ENCODE measurements at places on chromosomes 7 and 10. TPM values are rescaled to one million over a fixed set of nuclear protein-coding genes. Genes with fewer than 3 reads are reported as not detected.
A peak's percentile ranks its signal among the peaks of the same experiment; 100 is the strongest.

CYP2C19 gene
- 6.1 TPM for total RNA-seq

DNA sequence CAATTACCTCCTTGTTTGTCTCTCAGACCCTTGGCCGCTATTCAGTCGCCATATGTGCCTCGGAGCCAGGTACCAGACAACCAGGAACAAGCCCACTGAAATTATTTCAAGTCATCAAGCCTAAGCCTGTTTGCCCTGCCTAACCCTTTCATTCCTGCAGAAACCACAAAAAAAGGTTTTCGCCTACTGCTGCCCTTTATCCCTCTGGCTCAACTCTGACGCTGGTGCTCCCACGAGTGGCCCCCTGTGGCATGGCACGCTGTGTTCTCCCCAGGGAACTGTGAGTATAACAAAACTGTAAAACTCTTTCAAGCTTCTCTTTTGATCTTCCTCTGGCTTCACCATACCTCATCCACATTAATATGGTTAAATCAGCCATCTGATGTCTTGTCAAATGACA lies 215.7 kb upstream of the CDC14C start:
- H3K27ac ChIP-seq = no peak overlapping the region
- no peaks in the 10 kb centered on the region for H3K27me3 ChIP-seq
- DNase-seq = no peak
- no peaks in the 10 kb centered on the region for H3K36me3 ChIP-seq
- H3K4me3 ChIP-seq = no peak overlapping the region

VSTM4 gene
- 14.0 TPM for total RNA-seq

DNA sequence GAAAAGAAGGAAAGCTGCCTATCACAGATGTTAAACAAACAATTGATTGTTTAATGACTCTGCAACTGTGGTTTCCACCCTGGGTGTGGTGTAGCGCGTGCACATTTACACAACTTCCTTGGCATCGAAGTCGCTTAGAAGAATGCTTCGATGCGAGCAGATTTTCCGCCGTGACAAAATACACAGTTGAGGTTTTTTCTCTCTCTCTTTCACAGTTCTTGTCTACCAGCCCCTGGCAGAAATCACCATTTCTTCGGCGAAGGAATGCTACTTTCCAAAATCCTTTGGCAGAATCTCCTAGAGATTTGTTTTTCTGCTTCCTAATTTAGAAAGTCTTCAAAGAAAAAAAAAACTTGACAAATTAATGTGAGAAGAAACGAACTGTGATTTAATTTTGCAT lies 70.7 kb upstream of the C1QL3 start:
- no peak overlapping the region for H3K4me3 ChIP-seq
- no peaks in the 10 kb centered on the region for H3K4me1 ChIP-seq
- H3K27ac ChIP-seq = no peak overlapping the region
- no peak for DNase-seq
- no peaks in the 10 kb centered on the region for H3K36me3 ChIP-seq

ELN gene
- 38.3 TPM for total RNA-seq

DNA sequence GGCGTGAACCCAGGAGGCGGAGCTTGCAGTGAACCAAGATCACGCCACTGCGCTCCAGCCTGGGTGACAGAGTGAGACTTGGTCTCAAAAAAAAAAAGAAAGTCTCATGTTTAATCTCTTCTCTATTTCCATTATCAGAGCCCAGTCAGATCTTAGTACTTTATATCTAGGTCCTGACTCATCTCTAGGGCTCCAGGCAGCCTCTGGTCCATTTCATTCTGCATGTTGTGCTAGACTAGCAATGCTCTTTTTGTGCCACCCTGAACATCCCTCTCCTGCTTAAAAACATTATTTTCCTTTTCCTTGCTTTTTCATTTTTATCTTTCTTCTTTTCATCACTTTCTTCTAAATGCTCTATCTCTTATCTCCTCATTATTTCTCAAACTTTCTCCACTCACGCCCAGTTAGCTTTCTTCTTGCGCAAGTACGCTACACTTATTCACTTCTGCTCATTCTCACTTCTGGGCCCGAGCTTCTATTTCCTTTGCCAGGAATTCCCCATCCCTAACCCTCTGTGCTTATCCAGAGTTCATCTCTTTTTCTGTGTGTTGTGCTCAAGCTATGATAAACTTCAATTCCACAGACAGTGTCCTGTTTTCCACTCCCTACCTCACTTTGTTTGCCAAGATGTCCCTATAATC lies 63.9 kb downstream of the BTAF1 start:
- H3K27me3 ChIP-seq = no peaks in the 10 kb centered on the region
- H3K4me1 ChIP-seq = no peaks in the 10 kb centered on the region
- H3K27ac ChIP-seq = no peak overlapping the region
- H3K4me3 ChIP-seq = no peak overlapping the region

DNA sequence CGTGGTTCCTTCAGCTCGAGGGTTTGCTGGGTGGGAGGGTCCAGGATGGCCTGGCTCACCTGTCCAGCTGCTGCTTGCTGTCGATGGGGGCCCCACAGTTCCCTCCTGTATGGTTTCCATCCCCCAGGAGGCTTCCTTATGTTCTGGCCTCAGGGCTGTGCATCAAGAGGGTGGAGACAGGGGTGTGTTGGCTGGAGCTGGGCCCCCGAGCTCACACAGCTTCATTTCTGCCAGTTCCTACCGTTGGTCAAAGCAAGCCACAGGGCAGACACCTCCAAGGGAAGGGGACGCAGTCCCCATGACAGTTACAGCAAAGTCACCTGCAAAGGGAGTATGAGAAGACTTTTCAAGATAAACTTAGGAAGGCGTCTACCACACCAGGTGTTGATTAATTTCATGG lies 156.9 kb downstream of the EBF3 start:
- DNase-seq = peak; percentile 72
- H3K27me3 ChIP-seq = no peaks in the 10 kb centered on the region
- no peaks in the 10 kb centered on the region for H3K36me3 ChIP-seq
- H3K4me3 ChIP-seq = no peak overlapping the region
- no peaks in the 10 kb centered on the region for H3K4me1 ChIP-seq
- no peak overlapping the region for H3K27ac ChIP-seq

DNA sequence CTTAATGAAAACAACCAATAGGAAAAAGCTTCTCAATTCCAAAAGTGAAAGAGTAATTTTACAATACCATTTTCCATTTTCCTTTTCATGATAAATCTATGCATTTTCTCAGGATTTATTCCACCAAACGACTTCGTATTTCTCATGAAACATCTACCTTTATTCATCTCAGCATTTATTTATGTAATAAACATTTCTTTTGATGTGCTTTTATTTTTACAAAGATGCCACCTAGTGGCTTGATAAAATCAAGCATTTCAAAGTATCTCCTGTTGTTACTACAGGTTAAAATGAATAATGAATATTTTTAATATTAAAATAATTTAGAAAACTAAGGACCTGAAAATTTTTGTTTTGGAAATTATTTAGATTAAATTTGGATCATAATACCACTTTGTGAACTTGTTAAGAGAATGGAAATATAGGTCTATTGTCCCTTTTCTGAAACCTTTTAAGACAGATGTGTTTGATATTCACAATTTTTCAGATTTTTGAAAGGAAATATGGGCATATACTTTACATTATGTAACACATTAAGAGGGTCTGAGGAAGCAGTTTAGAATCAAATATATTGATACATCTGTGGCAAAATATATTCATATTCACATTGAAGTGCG lies 2.7 kb upstream of the IQUB start:
- no peaks in the 10 kb centered on the region for H3K27me3 ChIP-seq
- H3K36me3 ChIP-seq = no peaks in the 10 kb centered on the region
- H3K4me1 ChIP-seq = peaks cover 10% of the 10 kb centered on the region
- no peak overlapping the region for H3K4me3 ChIP-seq
- DNase-seq = no peak

DNA sequence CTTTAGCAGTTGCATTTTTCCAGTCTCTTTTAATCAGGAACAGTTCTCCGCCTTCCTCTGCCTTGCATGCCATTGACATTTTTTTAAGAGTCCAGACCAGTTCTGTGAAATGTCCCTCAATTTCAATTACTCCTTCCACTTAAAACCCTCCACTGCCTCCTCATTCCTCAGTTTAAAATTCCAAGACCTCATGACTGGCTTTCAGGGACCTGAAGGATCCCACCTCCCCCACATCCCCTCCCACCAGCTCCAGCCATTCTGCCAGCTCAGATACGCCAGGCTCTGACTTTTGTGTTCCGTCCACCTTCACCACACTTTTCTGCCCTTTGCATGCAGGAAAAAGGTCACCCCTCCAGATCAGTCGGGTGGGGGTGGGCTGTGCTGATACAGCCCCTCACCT lies 8.7 kb downstream of the TNRC18 start:
- no peak overlapping the region for H3K27ac ChIP-seq
- peaks cover 57% of the 10 kb centered on the region for H3K4me1 ChIP-seq
- H3K36me3 ChIP-seq = no peaks in the 10 kb centered on the region
- no peak for DNase-seq
- no peak overlapping the region for H3K4me3 ChIP-seq

Measured in vagina (tissue), 2 donors.